ENCODE measurements at places on chromosomes 11 and 22.

DNA sequence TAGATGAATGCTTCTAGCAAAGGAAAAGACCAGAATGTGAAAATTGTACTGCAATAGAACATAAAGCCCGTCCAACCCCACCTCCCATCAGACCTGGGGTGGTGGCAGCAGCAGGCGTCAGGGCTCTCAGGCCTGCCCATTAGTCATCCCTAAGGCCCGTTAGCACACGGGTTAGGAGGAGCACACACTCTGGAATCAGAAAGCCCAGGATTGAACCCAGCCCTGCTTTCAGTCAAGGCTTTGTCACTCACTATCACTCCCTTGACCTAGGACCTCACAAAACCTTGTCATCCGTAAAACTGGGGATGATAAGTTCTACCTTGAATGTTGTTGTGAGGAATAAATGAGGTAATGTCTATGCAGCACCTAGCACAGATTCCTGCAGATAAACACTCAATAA lies 26.9 kb downstream of the MICAL3 start:
- no peak for DNase-seq

DNA sequence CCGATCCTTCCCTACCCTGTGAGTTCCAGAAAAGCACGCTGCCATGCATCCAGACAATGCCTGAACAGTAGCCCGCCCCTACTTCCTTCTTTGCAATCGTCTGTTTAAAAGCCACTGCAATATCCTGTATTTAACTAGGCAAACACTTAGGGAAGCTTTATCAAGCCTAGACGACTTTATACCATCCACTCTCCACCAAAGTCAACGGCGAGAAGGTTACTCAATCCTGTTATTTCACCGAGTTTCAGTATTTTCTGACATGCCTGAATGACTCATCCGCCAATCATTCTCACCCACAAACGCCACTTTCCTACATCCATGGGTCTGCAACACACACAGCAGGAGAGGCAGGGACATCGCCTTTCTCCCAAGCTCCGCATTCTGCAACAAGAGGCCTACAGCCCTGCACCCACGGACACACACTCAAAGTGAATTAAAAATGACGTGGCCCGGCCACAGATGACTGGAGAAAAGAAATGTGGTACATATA lies 9.3 kb downstream of the CELSR1 start:
- DNase-seq = no peak

DNA sequence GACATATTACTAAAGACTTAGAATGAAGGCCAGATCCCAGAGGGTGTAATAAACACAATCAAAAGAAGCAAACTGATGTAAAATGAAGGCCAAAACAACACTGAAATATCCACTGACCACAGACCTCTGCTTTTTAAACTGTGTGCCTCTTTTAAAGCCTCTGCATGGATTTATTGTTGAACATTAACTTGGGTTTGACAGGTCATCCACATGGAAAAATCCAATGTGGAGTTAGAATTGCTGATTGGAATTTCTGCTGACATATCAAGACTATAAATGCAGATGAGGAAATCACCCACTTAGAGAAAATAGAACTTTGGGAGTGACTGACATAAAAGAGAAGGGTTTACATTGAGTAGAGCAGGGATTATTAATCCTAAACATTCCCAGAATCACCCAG lies 853.9 kb upstream of the RAG2 start:
- DNase-seq = no peak

DNA sequence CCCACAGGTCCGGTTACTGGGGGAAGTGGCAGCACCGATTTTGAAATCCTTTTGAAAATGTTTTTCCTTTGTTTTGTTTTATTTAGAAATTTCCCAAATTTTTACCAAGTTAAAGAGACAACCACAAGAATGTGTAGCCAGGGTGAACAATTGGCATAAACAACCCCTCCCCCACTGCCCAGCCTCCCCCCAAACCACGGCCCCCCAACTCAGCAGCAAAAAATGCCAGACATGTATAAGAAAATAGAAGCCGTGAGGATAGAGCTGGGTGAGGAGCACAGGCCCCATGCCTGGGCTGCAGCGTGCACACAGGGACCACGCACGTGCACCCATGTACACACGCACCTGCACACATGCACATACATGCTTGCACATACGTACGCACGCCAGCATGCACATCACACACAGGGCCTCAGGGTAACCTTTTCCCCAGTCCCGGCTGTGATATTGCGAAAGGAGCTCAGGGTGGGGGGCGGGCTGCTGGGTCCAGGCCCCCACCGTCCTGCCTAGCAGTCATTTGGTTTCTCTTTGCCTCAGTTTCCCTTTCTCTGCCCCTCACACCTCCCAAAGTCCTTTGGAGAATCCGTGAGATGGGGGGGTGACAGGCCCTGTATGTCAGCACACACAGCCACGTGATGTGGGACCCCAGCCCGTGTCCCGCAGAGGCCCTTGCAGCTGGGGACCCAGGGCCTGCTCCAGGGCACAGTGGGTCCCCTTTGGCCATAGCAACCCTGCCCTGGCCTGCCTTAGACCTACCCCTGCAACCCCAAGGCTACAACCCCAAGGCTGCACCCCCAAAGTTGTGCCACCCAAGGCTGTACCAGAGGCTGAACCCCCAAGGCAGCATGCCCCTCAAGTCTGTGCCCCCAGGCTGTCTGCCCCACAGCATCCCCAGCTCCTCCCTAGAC lies 42.9 kb downstream of the IGF2 start:
- no peak for DNase-seq

DNA sequence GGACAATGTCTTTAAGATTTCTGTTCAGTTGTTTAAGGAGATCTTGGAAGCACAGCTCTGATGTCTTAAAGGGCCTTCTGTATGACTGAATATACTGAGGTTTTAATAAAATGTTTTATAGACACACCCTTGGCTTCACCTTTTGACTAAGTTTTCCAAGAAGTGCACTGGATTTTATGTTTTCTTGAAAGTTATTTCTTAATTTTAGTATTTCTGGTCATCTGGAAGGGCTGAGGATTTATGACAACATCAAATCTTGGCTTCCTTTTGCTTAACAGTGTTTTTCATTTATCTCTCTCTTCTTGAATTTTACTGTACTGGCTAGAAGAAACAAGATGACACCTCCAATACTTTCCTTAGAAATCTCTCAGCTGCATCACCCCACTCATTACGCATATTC lies 2423.4 kb downstream of the LRRC4C start:
- DNase-seq = no peak

DNA sequence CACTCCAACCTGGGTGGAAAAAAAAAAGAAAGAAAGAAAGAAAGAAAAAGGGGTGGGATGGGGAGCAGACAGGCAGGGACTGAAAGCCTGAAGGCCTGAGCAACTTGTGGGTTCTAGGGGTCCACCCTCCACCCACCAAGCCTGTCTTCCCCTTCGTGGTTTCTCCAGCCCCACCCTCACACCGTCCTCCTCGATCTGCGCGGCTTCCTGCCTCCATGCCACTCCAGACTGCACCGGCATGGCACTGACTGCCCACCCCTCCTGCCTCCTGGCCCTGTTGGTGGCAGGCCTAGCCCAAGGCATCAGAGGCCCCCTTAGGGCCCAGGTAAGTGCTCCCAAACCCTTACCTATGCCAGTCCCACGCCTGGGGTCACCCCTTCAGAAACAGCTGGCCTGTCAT lies at the start of gene CTSW:
Gene CTSW, plus strand, starts transcription at position 221 of the 400 bp plus-strand sequence. Its CDS starts 18 bp downstream, at position 239.
- DNase-seq = no peak

GRCh38 chr22:49044776-49045175 lies 782.9 kb downstream of the BRD1 start:
- DNase-seq = no peak

DNA sequence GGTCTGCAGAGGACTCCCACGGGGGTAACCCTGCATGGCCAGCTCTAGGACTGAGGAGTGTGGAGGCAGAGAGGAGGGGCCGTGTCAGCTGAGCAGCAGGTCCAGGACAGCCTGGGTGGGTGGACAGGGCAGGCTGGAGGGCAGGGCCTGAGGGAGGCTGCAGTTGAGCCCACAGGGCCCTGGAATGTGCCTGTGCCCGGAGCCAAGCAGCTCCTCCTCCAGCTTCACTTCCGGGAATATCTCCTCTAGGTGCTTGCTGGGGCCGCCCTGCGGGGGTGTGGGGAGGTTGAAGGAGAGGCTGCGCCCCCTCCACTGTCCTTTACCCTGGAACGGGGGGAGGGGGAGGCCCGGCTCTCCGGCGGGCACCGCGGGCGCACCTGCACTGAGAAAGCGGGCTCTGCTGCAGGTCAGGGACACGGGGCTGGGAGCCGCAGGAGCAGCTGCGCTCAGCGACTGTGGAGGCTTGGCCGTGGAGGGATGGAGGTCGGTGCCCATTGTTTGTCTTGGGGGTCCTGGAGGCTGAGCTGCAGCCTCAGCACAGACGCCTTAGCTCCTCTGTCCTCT lies 1293.2 kb downstream of the BRD1 start:
- no peak for DNase-seq

GRCh38 chr11:132055296-132055695 lies 684.9 kb downstream of the NTM start:
- DNase-seq = no peak

DNA sequence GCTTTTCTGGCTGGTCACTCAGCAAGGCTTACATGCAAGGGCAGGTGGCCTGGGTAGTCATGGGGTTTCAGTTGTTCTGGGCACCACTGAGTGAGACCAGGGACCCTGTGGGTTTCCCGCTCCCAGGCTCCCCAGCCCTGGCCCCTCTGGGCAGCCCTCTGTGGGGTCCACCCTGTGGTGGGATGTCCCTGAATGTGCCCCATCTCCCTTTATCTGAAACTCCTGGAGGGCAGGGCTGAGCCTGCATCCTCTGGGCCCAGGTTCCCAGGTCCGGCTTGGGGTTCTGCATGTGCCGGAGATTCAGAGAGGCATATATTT lies 1041.0 kb downstream of the BRD1 start:
- DNase-seq = no peak

DNA sequence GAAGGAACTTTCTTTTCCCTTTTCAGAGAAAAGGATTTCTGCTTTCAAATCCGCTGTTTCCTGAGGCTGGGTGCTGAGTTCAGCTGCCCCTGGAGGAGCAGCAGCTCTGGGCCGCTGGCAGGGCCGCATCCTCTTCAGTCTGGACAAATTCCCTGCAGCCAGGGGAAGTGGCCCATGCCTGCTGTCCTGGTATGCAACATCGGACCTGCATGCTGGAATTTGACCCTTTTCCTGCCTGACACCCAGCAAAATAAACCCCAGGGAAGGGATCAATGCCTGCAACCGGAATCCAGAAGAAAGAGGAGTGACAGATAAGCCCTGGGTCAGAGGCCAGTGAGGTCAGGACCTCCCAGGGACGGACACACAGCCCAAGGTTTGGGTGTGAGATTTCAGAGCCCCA lies 54.1 kb upstream of the LINC01488 start:
- DNase-seq = no peak

GRCh38 chr11:92253945-92254344 lies 29.3 kb downstream of the FAT3 start:
- no peak for DNase-seq

DNA sequence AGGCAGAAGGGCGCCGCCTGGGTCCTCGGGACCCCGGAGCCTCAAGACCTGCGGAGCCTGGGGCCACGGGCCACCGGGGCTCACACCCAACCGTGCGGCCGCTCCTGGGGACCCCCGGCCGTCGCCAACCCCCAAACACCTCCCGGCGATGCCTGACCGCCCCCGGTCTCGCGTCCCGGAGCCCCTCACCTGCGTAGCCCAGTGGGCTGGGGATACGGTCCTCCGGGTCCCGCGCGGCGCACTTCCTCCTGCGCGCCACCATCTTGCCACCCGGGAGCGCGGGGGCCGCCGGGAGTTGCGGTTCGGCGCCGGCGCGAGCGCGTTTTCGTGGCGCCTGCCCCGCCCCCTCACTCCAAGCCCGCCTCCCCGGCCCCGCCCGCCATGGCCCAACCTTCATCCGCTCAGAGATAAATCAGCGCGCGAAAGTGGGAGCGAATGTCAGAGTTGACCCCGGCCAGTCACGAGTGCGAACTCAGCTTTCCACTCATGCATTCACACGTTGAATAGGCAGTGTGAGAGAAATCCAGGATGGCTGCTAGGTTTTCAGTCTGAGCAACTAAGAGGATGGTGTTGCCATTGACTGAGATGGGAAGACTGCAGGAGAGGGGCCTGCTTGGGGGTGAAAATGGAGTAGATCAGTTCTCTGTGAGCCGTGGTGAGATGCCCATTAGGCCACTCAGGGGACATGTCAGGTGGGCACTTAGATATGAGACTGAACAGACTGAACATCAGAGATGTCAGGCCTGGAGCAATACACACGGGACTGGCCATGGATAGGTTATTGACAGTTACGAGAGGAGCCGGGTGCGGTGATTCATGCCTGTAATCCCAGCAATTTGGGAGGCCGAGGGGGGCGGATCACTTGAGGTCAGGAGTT lies at the start of gene RRP7A:
Gene RRP7A, minus strand, starts transcription at position 272 of the 877 bp plus-strand sequence. Its CDS starts 10 bp downstream, at position 262.
- DNase-seq = peak; percentile 87

GRCh38 chr11:78655561-78655960 lies 80.9 kb upstream of the NARS2 start:
- DNase-seq = no peak

- DNase-seq = peak; percentile 97
These were observed 298.4 kb upstream of the LUZP2 start for GRCh38 chr11:24198481-24198880.

GRCh38 chr11:105092256-105093239 lies 47.0 kb downstream of the CARD18 start:
- no peak for DNase-seq

- peak; percentile 28 for DNase-seq
These were observed 46.3 kb upstream of the SYT13 start for GRCh38 chr11:45332276-45332934.

- DNase-seq = no peak
These were observed 127.6 kb upstream of the PARVA start for GRCh38 chr11:12249590-12250260.

DNA sequence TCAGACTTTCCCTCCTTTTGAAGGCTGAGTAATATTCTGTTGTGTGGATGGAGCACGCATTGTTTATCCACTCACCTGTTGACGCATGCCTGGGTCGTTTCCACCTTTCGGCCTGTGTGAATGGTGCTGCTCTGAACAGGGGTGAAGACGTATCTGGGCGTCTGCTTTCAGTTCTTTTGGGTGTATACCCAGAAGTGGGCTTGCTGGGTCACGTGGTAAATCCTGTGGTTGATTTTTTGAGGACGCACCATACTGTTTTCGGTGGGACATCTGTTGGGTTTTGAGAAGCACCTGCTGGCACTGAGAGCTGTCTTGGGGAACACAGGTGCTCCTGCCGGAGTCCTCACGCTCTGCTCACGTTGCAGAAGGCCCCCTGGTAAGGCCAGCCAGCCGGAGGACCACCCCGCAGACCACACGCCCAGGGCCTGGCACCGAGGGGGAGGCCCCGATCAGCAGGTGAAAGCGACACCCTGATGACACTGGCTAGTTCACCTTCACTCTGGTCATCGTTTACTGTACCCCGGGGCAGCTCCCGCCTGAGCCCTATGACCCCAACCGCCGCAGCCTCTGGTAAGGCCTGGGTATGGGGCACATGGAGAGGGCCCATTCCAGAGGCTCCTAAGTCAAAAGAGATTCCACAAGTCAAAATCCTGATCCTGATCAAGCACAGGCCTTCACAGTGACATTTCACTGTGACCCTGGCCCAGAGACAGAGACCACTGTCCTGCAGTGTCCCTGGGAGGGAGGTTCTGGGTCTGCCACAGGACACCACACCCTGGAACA lies 54.5 kb upstream of the PRODH start:
- no peak for DNase-seq

- DNase-seq = no peak
These were observed 40.1 kb upstream of the CD44 start for GRCh38 chr11:35098855-35099254.
